ENCODE measurements at places on chromosomes 16 and 17. TPM values are rescaled to one million over a fixed set of nuclear protein-coding genes. Genes with fewer than 3 reads are reported as not detected.

Gene ABCC12
- total RNA-seq = not detected

Gene GRAPL
- total RNA-seq = 7.3 TPM

Gene CDRT4
- total RNA-seq = 3.5 TPM

Gene KRT32
- not detected for total RNA-seq

Gene TMEM92
- 0.27 TPM for total RNA-seq

Gene TAC4
- not detected for total RNA-seq

Gene DLX3
- total RNA-seq = not detected

Gene DERL2
- 22.1 TPM for total RNA-seq

Gene SCARF1
- 60.3 TPM for total RNA-seq

Gene SLC35G6
- total RNA-seq = not detected

Gene TRIM72
- total RNA-seq = under 0.01 TPM

Gene NPTX1
- under 0.01 TPM for total RNA-seq

Gene FOXF1
- total RNA-seq = under 0.01 TPM

Gene LPO
- total RNA-seq = under 0.01 TPM

Gene CDRT15
- not detected for total RNA-seq

Gene TCAP
- 0.81 TPM for total RNA-seq

Gene ZNF785
- 15.3 TPM for total RNA-seq

Gene KIF19
- under 0.01 TPM for total RNA-seq

Gene CNTNAP4
- not detected for total RNA-seq
